ENCODE measurements at places on chromosomes 7 and 10.

DNA sequence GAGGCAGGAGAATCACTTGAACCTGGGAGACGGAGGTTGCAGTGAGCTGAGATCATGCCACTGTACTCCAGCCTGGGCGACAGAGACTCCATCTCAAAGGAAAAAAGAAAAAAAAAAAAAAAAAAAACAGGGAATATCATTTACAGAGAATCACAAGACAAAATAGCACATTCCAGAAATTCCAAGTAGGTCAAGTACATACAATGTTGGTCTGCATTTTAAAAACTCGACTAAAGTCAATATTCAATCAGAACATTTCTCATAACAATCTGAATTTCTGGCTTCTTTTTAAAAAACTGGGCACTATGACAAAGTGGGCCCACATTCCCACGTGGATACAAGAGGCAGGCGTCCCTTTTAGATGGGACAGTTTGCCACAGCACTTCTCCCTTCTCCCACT is 12.8 kb downstream of the ZC3HAV1L start:
- DNase-seq = no peak

- DNase-seq = peak; percentile 15
Measured at GRCh38 chr10:115432188-115432819, 339.1 kb downstream of the ATRNL1 start.

GRCh38 chr10:103168438-103168837 is 24.6 kb downstream of the NT5C2 start:
- no peak for DNase-seq

- no peak for DNase-seq
Measured at GRCh38 chr10:50392426-50392825, 141.1 kb upstream of the ASAH2 start.

DNA sequence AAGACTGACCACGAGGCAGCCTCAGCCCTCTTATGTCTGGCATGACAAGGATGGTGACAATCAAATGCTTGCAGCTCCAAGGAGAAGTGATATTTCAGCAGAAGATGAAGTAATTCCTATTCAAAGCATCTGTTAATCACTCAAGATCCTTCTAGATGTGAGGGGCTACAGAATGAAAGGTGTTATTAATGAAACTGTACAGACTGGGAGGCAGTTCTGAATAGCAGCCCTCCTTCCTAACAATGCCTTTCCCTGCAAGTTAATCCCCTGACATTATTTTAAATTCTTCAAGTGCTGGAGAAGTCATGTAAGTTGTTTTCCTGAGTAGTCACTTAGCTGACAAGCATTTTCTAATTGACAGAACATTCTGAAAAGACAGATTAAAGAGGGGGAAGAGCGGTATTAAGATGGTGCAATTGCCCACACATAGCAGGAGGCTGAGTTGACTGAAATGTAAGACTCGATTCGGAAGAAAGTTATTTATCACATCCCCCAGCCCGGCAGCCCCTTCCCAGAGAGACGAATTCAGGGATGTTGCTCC is 300.8 kb downstream of the GRID1 start:
- DNase-seq = no peak

All from NCI-H2029 treated with DMSO at 0.1 percent for 48 hours (cell line).